ENCODE measurements at places on chromosomes 1 and 21.

GRCh38 chr1:47917687-47918086 lies 79.5 kb downstream of the TRABD2B start:
- no peak for DNase-seq

DNA sequence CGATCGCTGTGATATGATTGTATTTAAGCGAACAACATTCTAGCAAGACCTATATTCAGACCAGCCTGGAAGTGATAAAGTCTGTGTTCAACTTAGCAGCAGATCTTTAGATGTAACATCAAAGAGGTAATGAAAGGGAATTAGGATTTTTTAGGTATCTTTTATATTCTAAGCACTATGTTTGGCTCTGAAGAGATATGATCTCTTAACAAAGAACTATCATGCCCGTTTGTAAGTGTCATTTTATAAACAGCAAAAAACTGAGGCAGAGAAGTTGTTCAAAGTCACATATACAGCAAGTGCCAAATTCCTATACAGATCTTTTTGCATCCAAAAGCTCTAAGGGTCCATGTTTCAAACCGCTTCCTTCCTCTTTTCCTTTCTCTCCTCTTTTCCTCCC lies 53.0 kb upstream of the TIAM1 start:
- no peak for DNase-seq

GRCh38 chr1:177340601-177341067 lies 169.9 kb downstream of the BRINP2 start:
- no peak for DNase-seq

DNA sequence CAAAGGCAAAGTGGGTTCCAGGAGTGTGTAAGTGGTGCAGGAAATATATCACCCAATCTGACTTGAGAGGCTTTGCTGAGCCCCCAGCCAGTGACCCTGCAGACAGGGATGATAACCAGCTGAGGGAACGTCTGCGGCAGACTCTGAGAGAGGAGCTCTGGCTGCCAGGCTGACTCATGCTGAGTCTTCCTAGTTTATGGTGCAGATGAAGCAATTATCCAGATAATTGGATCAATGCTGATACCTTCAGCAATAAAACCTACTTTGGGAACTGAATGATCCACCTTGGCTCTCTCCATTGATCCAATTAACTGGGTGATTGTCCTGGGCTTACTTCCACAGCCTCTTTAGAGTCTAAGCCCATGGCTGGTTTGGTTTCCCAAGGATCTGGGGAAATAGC lies 7.3 kb downstream of the C8B start:
- no peak for DNase-seq

DNA sequence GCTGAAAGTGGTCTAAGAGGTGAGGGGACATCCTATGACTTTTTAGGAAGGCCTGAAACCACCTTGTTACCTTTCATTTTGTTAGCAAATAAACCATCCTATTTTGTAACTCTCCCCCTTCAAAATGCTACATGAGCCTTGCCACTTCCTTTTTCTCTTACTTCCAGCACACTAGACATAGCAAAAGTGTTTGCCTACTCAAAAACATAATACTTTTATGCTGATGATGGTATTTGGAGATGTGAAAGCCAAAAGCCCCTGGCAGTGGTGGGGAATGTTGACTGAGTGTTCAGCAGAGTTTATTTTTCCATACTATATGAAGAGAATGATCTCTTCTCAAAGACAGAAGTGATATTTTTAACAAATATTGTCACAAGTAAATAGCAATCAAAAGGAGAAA lies 134.2 kb downstream of the EDEM3 start:
- DNase-seq = no peak

DNA sequence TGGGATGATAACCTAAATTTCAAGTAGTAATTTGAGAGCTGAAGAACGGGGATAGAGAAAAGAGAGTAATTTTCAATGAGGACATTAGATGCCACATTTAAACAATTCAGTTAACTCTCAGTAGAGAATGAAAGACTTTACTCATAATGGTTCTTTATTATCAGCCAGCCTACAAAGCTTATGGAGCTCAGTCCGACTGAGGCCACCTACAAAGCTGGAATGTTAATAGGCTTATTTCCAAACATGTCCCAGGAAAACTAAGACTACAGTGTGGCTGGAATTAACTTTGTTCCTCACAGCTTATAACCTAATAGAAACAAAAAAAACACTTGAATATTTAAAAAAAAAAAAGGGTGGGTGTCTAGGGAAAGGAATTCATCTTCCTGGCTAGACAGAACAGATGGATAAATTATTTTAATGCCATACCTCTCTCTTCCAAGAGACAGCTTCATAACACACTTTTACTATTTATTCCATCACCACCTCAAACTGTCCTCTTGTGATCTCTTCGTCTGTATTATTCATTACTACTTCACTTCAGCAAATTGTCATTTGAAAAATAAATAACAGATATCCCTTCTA lies 9.8 kb downstream of the SLC19A2 start:
- DNase-seq = no peak

- DNase-seq = no peak
Observed at GRCh38 chr1:218783916-218784315, 389.8 kb upstream of the LYPLAL1 start.

All from HTR-8/SVneo (cell line).